Adrenal gland (tissue), 19 donors: ENCODE measurements at places on chromosomes 5 and 9.

DNA sequence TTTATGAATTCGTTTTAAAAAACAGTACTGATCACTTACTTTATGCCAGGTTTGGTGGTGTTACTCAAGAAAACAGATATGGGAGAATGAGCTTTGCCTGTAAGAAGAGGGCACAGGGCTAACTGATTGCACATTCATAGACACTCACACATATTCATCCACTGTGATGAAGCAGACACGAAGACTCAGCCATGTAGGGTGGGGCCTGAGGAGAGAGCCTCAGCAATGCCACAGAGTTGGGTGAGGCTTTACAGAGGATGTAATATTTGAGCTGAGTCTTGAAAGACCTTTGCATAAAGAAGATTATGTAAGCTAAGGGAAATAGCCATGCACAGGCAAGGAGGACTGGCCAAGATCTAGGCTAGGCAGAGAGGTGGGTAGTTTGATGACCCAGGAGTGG is 472.8 kb downstream of the PSAT1 start:
- no peak for DNase-seq

GRCh38 chr9:71541436-71541835 is 226.9 kb downstream of the CEMIP2 start:
- no peak for DNase-seq

DNA sequence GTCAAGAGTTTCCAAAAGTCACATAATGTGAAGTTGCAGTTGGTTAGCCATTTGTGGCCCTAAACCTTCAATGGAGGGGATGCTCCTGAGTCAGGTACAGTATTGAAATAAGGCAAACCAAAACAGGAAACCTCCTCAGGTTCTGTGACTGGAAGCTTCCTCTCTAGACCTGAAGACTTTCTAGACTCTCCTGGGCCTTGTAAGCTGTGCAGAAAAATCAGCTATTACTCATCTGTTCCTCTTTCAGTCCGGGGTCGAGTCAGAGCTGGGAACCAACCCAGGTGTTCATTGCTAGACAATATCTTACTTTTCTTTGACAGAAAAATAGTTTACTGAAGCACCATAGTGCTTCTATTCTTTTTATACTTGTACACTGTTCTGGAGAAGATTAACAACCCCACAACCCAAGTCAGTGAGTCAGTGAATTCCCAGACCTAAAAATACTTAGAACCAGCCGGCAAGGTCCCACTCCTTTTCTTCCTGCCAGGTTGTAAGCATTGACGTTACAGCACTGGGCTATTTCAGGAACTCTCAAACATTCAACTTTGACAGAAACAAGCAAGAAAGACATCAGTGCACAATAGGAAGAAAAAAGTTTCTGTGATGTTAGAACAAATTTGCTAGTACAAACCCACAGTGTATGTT is 47.3 kb downstream of the FSTL4 start:
- DNase-seq = no peak

DNA sequence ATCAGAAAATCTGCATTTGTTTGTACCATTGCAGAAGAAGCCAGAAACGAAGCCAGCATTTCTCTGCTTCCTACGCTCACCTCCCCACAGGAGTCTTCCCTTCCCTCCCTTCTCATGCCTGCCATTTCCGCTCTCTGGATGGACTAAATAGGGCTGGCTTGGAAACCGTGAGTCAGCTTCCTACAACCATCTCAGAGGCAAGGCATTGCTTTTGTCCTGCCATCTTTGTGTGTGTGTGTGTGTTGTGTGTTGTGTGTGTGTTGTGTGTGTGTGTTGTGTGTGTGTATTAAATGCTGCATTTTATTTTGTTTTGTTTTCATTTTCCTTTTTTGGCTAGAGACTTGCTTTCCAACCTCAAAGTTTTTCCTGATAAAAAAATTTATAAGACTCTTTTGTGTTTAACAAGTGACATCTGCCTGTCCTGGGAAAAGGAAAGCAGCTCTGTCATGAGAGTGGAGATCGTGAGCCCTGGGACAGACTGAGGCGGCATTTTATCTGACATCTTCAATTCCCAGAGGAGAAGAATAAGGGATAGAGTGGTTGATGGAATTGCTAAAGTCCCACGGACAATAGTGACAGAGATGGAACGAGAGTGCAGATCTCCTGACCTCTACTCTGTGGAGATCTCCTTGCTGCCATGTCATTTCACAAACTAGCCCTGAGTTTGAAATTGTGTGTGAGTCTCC is 7.5 kb upstream of the EGFLAM start:
- no peak for DNase-seq

DNA sequence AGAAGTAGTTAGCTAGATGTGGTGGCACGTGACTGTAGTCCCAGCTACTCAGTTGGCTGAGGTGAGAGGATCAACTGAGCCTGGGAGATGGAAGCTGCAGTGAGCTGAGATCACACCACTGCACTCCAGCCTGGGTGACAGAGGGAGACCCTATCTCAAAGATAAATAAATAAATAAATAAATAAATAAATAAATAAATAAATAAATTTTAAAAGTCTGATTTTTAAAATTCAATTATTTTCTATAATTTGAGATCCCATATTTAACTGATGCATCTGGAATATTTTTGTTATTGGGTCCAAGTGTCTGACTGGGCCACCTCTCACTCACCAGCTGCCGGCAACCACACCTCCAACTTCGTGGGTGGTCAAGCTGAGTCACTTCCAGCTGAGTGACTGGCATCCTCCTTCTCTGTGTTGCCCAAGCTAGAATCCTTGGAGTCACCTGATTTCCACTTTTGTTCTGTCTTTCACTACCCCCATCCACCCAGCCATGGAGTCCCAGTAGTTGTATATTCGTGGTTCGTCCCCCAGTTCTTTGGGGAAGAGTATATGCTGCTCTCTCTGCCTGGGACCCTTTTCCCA is 70.9 kb downstream of the EGFLAM start:
- no peak for DNase-seq

GRCh38 chr5:179918742-179919486 is 11.2 kb upstream of the TBC1D9B start:
- DNase-seq = no peak

GRCh38 chr9:92291577-92291976 is 1.9 kb downstream of the IARS1 start:
- DNase-seq = no peak

DNA sequence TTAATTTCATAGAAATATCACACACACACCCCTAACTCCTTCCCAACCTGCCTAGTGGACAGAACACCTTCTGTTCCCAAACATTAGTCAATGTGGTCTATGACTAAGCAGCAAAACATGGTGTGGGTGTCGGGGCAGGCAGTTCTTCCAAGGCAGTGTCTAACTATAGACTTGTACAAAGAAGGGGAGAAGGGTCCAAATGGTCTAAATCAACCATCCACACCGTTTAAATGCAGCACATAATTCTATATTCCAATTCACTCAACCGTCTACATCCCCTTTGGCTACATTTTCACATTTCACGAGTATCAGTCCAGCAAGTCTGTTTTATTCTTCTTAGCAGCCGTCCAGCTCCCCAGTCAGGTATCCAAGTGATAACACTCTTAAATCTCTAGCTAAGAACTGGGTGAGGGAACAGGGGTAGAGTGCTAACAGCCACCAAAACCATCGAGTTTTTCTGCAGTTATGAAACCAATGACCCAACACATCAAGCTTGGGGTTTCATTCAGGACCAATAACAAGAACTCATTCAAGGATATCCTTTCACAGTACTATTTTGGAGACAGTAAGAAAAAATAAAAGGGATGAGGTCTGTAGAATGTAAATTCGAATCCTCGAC is 3.3 kb downstream of the ZNF608 start:
- DNase-seq = no peak

GRCh38 chr9:112629671-112630485 is 88.0 kb downstream of the INIP start:
- DNase-seq = no peak

- DNase-seq = no peak
Measured at GRCh38 chr5:22621084-22621483, 232.1 kb downstream of the CDH12 start.

DNA sequence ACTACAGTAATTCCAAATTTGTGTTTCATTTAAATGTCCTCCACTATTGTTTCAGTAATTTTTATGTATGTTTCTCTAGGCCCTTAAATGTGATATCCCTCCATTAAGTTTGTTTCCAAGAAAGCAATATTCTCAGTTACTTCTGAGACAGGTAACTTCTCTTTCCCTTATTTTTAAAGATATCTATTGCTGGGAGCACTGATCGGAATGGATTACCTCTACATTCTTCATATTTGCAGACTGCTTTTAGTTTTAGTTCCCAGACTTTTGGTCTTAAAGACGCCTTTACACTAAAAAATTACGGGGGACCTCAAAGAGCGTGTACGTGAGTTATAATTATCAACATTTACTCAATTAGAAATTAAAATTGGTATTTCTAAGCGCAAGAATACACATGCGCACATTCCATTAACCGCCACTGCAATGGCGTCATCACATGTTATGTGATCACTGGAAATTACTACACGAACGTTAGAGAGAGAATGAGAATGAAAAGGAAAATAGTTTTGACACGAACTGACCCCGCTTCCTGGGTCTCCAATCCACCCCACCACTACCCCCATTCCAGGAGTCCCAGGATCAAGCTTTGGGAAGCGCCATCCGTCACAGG is 519 bp upstream of the RAD50 start:
- DNase-seq = no peak

DNA sequence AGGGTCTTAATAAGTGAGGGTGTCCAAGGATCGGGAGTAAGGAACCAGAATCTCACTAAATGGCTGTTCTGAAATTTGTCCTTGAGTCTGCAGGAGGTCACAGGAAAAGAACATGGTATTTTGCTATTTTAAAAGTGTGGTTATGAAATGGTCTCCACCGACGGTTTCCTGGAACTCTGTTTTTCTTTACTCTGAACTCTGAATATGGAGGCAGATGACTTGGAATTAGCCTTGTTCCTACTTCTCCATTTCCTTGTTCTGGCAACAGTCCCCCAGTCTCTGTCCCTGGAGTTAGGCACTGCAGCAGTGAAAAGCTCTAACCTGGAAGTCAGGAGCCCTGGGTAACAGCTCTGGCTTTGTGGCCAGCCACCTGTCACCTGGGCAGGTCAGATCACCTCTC is 46.6 kb upstream of the C5orf58 start:
- no peak for DNase-seq
